ENCODE measurements at places on chromosomes 13 and 19. TPM values are rescaled to one million over a fixed set of nuclear protein-coding genes. Genes with fewer than 3 reads are reported as not detected.

- DNase-seq = peak; percentile 28
Measured at GRCh38 chr13:28376604-28377003, 118.3 kb downstream of the FLT1 start.

SMIM17 gene
- not detected for total RNA-seq

PRR19 gene
- 1.8 TPM for total RNA-seq

ONECUT3 gene
- total RNA-seq = not detected

NXNL1 gene
- total RNA-seq = not detected

DNA sequence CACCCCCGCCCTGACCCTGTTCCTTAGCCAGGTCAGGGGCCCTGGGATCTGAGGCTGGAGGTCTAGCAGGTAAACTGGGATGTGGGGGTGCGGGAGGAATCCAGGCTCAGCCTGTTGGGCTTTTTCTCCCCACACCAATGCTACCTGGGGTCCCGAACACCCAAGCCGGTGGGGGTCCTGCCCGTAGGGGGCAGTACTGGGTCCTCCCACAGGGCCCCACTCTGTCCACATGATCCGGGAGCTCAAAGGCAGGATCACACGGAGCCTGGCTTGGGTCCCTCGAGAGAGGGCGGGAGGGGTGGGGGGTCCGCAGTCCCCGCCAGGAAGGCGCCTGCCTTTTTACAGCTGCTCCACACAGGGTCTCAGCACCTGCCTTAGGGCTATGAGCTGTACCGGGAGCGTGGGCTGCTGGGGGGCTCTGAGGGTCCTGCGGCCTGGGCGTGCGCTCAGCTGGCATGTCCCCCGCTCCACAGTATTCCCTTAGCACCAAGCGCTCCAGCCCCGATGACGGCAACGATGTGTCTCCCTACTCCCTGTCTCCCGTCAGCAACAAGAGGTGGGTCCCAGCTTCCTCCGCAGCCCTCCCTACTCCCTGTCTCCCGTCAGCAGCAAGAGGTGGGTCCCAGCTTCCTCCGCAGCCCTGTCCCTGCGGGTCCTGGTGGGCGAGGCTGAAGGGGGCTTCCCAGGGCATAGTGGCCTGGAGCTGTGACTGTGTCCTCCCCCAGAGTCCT is 12.3 kb upstream of the TEKTIP1 start:
- DNase-seq = no peak

DNA sequence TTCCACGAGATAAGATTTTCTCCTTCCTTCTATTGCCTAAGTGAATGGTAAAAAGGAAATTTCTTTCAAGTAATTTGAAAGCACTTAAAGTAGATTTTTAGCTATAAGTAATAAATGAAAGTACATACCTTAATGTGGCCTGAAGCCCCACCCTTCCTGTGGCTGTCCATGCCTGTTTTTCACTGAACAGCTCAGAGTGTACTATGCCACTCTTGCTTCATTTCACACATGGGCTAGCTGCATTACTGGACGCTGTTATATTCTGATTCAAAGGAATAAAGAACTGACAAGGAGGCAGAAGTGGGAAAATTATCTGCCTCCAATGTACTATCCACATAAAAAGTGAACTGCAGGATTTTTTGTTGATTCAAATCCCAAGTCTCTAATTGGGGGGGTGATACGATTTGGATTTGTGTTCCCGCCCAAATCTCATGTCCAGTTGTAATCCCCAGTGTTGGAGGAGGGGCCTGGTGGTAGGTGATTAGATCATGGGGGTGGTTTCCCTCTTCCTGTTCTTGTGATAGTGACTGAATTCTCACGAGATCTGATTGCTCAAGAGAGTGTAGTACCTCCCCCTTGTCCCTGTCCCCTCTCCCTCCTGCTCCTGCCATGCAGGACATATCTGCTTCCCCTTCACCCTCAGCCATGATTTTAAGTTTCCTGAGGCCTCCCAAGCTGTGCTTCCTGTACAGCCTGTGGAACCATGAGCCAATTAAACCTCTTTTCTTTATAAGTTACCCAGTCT is 154.7 kb upstream of the SGCG start:
- no peak for DNase-seq

LRP3 gene
- 0.29 TPM for total RNA-seq

TBXA2R gene
- 24.0 TPM for total RNA-seq

GRCh38 chr19:15885919-15886318 is 12.0 kb downstream of the CYP4F2 start:
- DNase-seq = no peak

DNA sequence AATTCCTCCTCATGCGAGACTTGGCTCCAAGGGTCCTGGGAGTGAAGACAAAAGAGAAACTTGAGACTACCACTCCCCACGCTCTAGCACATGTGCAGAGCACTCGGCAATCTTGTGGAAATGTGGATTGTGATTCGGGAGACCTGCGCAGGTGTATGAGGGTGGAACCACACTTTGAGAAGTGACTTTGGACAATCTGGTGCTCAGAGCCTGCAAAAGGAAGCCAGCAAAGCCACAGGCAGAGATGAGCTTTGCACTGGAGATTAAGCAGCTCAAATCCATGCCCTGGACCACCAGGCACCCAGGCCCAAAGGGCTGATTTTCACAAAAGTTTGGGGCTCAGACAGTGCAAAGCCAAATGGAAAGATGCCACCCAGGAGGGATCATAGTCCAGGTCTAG is 162.5 kb upstream of the TSHZ3 start:
- no peak for DNase-seq

GRCh38 chr19:54133312-54133956 is 4.1 kb upstream of the CNOT3 start:
- DNase-seq = peak; percentile 48

GRCh38 chr13:65940720-65941119 is 1289.4 kb downstream of the PCDH9 start:
- DNase-seq = no peak

CELF5 gene
- total RNA-seq = 0.49 TPM

FAM216B gene
- not detected for total RNA-seq

TUBA3C gene
- 2.9 TPM for total RNA-seq

GRAMD1A gene
- 62.5 TPM for total RNA-seq

SBK2 gene
- not detected for total RNA-seq

- DNase-seq = peak; percentile 86
Measured at GRCh38 chr19:9584073-9584833, at the start of gene ZNF121. ZNF121 (minus strand) TSS chr19:9584504; CDS start chr19:9568097, 16,407 bp downstream.

BICRA gene
- total RNA-seq = 9.0 TPM

- DNase-seq = no peak
Measured at GRCh38 chr19:1455002-1455335, 5.0 kb downstream of the APC2 start.

DNA sequence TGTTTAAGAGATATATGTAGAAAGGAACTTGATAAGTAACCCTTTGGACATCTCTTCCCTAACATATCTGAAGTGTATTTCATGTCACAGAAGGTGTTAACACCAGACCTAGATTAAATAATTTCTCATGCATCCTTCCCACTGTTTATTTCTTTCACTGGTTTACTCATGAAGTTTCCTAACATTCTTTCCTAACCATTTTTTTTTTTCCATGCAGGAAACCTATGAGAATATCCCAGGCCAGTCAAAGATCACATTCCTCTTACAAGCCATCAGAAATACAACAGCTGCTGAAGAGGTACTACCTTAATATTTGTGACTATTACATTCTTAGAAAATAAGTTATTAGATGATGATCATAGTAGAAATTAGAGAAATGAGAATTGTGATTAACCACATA is 28.8 kb downstream of the IPO5 start:
- DNase-seq = no peak

GRCh38 chr19:530134-531008 is 1.2 kb upstream of the CDC34 start:
- no peak for DNase-seq

DNA sequence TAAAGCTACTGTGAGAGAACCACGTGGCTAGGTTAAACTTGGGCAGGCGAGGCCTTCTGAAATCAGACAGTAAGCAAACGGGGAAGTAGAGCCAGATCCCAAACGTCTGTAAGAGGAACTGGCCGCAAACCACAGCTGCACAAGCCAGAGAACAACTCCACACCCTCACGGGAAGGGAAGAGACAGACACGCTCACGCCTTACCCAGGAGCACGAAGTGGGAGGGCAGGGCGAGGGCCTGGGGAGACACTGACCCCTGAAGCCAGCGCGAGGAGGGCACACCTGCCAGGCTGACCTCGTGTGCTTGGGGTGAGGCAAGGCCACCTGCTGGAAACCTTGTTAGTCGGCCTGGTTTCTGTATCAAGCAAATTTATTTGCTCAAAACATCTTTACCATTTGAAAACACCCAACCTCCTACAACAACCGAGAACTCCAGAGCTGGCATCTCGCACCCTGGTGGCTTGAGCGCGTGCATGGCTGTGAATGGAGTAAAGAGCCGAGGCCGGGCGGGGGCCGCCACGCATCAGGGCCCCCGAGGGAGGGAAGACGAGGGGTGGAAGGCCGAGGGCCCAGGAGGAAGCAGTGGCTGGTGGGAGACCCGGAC is 7.3 kb downstream of the POLR2E start:
- no peak for DNase-seq

TUBB4A gene
- 6.2 TPM for total RNA-seq

IGFL3 gene
- total RNA-seq = not detected

- DNase-seq = no peak
Measured at GRCh38 chr13:113106711-113107351, 1.2 kb downstream of the F7 start.

- peak; percentile 77 for DNase-seq
Measured at GRCh38 chr19:6632002-6632621, 37.8 kb downstream of the TNFSF14 start.

MBD3L1 gene
- not detected for total RNA-seq

SPATA13 gene
- total RNA-seq = 0.42 TPM

DNA sequence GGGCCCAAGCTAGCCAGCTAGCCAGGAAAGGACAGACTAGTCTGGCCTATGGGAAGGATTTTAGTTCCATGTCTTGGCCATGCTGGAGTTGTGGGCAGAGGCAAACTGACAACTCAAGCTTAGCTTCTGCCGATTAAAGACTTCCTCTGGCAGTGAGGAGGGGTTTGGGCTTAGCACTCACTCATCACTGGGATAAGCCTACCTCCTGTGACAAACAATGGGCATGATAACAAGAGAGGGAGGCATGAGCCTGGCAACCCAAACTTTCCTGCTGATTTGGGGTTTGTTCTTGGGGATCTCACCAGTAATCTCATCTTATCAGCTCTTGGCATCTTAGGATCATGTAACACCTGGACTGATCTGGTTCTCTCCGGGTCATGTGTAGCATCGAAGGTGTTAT is 83.6 kb downstream of the KL start:
- DNase-seq = no peak

OR7D2 gene
- 0.40 TPM for total RNA-seq

GRCh38 chr13:109647053-109647452 is 139.3 kb downstream of the IRS2 start:
- DNase-seq = no peak

DNA sequence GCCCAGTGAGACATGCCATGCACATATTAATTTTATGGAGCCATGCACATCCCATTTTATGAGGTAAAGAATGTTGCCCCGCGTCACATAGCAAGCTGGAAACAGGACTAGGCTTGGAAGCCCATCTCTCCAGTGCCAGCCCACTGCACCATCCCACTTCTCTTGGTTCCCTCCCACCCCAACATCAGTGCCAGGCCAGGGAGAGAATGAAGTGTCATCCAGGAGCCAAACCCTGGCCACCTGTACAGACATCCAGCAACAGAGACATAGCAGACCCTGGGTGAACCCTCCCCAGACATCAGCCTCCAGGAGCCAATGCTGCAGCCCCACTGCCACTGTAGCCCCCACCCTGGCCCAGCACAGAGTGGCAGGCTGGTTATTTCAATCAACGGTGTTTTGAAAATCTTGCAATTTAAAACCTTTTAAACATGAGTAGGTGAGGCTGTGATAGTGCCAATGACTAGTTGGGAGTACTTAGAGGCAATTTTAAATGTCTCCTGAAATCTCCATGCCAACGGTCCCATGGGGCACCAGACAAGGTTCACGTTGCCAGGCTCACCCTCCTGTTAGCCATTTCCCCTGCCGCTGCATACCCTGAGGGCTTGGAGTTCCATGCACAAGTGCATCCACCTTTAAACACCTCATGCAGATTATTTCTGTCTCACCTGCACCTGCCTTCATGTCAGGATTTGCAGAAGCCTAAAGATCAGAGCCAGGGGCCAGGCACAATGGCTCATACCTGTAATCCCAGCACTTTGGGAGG is 34.7 kb downstream of the VSTM2B start:
- DNase-seq = no peak

GRCh38 chr19:52946322-52947310 is 16.1 kb downstream of the ZNF816 start:
- peak; percentile 23 for DNase-seq

CERS4 gene
- 3.7 TPM for total RNA-seq
